Adrenal gland (tissue), 19 donors: ENCODE measurements at places on chromosomes 2 and 18. TPM values are rescaled to one million over a fixed set of nuclear protein-coding genes. Genes with fewer than 3 reads are reported as not detected.

DNA sequence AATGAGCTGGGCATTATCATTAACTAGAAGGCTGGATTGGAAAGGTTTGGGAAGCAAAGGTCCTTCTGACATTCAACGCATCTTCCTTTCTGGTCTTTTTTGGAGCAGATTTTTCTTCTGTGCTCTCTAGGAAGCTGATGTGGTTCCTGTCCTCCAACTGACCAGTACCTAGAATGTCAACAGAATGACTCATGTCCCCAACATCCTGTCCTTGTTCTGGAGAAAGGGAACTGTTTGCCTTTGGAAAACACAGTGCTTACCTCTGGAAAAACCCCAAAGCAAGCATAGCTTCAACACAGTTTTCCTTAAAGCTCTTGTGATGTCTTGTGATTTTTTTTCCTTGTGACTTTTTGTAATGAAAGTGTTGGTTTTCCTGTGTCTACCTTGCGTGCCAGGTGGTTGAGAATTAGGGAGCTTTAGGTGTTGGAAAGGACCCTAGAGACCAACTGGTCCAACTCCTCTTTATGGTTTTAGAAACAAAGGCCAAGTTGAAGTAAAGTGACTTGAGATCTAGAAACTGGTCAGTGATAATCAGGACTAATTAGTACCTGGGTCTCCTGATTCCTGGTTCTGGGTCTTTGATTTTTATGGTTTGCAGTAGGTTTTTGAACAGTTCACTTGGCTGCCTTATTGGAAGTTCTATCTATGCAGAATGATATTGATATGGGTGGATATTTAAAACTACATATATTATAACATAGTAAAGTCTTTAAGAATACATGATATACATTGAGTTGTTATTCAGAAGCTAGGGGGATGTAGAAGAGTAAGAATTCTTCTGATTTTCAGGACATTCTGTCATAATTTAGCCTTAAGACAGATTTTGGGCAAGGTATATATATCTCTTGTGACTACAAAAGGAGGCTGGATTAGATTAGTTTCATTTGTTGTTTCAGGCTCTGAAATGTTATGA lies 70.5 kb downstream of the FMNL2 start:
- H3K27me3 ChIP-seq, result no peaks in the 10 kb centered on the region
- no peak overlapping the region for H3K4me3 ChIP-seq
- DNase-seq, result no peak
- H3K4me1 ChIP-seq, result peaks cover 42% of the 10 kb centered on the region
- H3K36me3 ChIP-seq, result no peaks in the 10 kb centered on the region
- peak overlapping the region; percentile 27 for H3K27ac ChIP-seq

- no peaks in the 10 kb centered on the region for H3K27me3 ChIP-seq
- H3K4me3 ChIP-seq, result no peak overlapping the region
Observed at GRCh38 chr2:197328461-197328860, 17.9 kb upstream of the ANKRD44 start.

- no peak for DNase-seq
- H3K4me3 ChIP-seq, result no peak overlapping the region
- no peak overlapping the region for H3K27ac ChIP-seq
- no peaks in the 10 kb centered on the region for H3K27me3 ChIP-seq
Observed at GRCh38 chr18:69885841-69886531, 61.7 kb downstream of the CD226 start.

Gene NT5C1B
- total RNA-seq, result not detected

Gene GALNT5
- total RNA-seq, result 0.07 TPM

- peak; percentile 41 for DNase-seq
- H3K36me3 ChIP-seq, result no peaks in the 10 kb centered on the region
- H3K27me3 ChIP-seq, result no peaks in the 10 kb centered on the region
- peaks cover 7% of the 10 kb centered on the region for H3K4me1 ChIP-seq
- H3K4me3 ChIP-seq, result no peak overlapping the region
Observed at GRCh38 chr2:12429779-12430406, 286.8 kb upstream of the TRIB2 start.

DNA sequence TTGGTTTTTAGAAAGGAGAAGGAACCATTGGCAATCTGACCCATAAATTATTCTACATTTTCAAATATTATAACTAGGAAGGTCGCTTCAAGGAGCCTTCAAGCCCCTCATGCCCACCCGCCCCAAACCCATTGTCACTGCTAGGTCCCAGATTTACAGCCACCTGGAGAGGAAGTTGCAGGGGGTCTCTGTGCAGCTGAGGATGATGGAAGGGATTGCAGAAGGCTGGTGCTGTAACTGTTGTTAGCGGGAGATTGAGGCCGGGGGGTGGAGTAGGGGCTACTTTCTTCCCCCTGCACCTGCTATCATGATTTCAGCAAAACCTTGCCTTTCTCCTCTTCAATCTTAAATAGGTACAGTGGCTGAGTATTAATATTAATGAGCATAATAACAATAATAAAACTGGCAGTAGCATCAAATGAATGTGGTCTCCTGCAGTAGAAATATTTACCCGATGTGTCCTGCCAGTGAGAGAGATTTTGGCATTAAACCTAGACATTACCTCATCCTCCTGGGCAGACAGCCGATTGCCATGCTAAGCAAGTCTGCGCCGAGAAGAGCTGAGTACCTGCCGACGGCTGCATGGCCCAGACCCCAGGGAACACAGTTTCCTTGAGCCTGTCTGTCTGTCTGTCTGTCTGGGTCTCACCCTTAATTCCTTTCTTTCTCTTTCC lies 225.4 kb downstream of the FAM210A start:
- no peaks in the 10 kb centered on the region for H3K27me3 ChIP-seq
- H3K4me3 ChIP-seq, result no peak overlapping the region
- peak overlapping the region; percentile 24 for H3K27ac ChIP-seq
- peaks cover 9% of the 10 kb centered on the region for H3K4me1 ChIP-seq
- peak; percentile 70 for DNase-seq

DNA sequence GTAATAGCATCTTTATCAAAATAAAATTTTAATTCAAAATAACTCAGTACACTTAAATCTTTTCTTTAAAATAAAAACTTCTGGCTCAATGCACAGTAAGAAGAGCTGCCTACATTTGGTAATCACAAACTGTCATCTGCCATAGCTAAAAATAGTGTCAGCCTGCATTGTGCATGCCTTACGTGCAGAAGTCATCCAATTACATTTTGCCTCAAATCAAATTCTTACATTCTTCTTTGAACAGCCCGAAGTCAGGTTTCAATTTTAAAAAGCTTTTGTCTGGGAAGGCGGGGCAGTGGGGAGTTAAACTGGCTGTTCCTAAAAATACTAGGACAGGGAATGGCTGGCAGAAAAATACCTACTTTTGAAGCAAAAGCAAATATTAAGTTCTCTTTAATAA lies 51.1 kb downstream of the RTN4 start:
- peaks cover 12% of the 10 kb centered on the region for H3K4me1 ChIP-seq
- H3K4me3 ChIP-seq, result no peak overlapping the region
- H3K27me3 ChIP-seq, result no peaks in the 10 kb centered on the region
- H3K36me3 ChIP-seq, result no peaks in the 10 kb centered on the region
